Activated gamma-delta T cell treated with Interleukin-2 at 50 U/mL for 16 hours (primary cell): ENCODE measurements at places on chromosomes 5 and 9.

GRCh38 chr5:98638701-98639100 is 134.8 kb upstream of the RGMB start:
- no peak for DNase-seq

GRCh38 chr9:91954841-91955471 is 4.9 kb upstream of the ROR2 start:
- DNase-seq = no peak

GRCh38 chr5:127445328-127445727 is 72.1 kb upstream of the PRRC1 start:
- DNase-seq = no peak

GRCh38 chr5:154482528-154483449 is 4.8 kb upstream of the HAND1 start:
- DNase-seq = no peak

- DNase-seq = no peak
Observed at GRCh38 chr5:116265471-116265870, 180.6 kb downstream of the COMMD10 start.

DNA sequence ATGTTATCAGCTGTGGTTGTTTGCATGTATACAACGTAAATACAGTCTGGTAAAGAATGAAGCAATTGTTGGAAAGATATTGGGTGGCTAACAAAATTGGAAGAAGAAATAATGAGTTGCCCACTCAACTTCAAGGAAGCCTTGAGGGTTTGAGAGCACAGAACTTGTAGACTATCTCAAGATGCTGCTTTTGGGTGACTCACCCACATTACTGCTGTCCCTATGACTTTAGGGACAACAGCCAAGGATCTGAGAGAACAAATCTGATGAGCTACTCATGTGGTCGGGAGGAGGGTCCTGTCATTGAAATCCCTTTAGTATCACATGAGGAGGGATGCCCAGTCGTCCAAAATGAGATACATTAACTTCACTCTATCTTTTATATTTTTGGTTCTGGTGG is 261.8 kb downstream of the GAS1 start:
- no peak for DNase-seq

GRCh38 chr5:66739021-66739420 is 142.8 kb downstream of the MAST4 start:
- DNase-seq = no peak

GRCh38 chr5:142411103-142411502 is 86.3 kb upstream of the SPRY4 start:
- DNase-seq = no peak

- DNase-seq = no peak
Observed at GRCh38 chr9:98860871-98861293, 53.4 kb downstream of the GALNT12 start.

DNA sequence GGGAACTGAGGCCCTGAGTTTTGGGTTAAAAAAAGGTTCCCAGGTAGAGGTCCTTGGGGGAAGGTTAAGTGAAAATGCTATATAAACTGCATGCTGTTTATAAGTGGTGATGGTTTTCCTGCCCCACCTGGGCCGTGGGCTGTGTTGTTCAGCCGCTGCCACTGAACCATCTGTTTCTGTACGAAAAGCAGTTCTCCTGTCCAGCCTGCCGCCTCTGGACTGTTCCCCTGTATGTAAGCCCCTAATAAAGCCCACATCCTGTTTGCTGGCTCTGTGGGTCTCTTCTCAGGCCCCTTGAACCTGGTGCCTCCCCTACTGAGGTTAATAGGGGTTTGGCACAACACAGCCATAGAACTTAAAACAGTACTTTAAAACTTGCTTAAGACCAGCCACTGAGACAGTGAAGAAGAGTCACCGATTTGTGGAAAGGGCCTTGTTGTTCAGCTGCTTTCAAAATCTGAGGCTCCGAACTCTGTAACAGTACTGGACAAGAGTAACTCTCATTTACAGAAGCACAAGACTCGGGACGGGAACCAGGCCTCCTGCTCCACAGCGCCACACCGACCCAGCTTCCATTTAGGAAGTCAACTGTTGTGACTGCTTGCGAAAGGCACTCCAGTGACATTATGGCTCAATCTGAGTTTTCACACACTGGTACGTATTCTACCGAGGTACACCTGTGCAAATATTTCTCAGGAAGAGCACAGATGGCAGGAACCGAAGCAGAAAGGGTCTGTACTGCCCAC is 192.5 kb downstream of the CDK5RAP2 start:
- no peak for DNase-seq

GRCh38 chr5:54722846-54723433 is 205.4 kb downstream of the SNX18 start:
- DNase-seq = no peak

DNA sequence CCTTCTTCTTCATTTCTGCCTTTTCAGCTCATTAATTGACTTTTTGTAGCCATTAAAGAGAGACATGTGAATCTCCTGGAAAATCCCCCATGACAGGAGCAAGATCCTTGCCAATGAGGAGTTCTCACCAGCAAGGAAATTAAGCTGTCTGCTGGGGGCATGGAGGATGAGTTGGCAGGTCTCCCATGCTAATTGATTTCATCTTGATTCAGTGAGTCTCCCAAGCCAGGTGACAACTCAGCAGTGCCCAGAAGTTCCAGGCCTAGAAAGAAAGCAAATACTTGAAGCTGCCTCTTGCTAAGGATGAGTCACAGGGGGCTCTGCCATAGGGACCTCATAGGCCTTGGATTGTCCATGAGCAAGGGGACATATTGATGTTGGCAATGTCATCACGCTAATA is 30.0 kb upstream of the ADRA1B start:
- DNase-seq = no peak

- no peak for DNase-seq
Observed at GRCh38 chr5:161064781-161065180, 212.8 kb upstream of the ATP10B start.

DNA sequence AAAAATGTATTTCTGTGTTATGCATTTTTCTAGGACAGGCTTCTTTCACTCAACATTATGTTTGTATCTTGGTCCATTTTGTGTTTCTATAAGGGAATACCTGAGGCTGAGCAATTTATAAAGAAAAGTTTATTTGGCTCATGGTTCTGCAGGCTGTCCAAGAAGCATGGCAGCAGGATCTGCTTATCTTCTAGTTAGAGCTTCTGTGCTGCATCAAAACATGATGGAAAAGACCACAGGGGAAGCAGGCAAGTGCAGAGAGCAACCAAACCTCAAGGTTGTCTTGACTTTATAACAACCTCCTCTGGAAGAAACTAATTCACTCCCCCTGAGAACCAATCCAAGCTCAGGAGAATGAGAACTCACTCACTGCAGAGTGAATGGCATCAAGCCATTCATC is 1601.0 kb upstream of the NUDT12 start:
- no peak for DNase-seq

GRCh38 chr5:80069251-80069800 is 34.2 kb downstream of the THBS4 start:
- DNase-seq = no peak

GRCh38 chr9:11966786-11967185 is 726.4 kb upstream of the TYRP1 start:
- no peak for DNase-seq

GRCh38 chr9:108515856-108516255 is 339.9 kb downstream of the ACTL7B start:
- no peak for DNase-seq

- DNase-seq = no peak
Observed at GRCh38 chr5:65172486-65173129, 309.1 kb downstream of the ADAMTS6 start.

- DNase-seq = no peak
Observed at GRCh38 chr5:92633875-92634487, 947.0 kb downstream of the NR2F1-AS1 start.

DNA sequence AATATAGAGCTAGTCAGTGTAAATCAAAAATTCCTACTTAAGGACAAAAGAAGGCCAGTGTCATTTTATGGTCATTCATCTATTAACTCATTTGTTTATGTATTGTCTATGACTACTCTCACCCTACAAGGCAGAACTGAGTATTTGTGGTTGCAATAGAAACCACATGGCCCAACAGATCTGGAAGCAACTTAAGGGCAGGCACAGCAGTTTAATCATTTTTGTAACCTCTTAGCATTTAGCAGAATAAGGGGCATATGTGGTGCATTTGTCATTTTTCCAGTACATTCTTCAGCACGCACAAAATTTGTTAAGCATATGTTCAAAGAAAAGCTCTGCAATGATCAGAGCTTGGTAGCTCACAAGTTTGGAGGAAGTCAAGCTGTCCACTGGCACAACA is 1.1 kb downstream of the FKBP15 start:
- no peak for DNase-seq
